ENCODE measurements at places on chromosomes 1 and 21.
A peak's percentile ranks its signal among the peaks of the same experiment; 100 is the strongest.

- no peaks in the 10 kb centered on the region for H3K27me3 ChIP-seq
- H3K27ac ChIP-seq = peak overlapping the region; percentile 90
- no peak for DNase-seq
- H3K4me3 ChIP-seq = peak overlapping the region; percentile 98
- H3K36me3 ChIP-seq = no peaks in the 10 kb centered on the region
These were observed 493 bp upstream of the ELOA start for GRCh38 chr1:23742670-23743286.

- H3K27me3 ChIP-seq = no peaks in the 10 kb centered on the region
- no peaks in the 10 kb centered on the region for H3K4me1 ChIP-seq
- peaks cover 18% of the 10 kb centered on the region for H3K36me3 ChIP-seq
- no peak overlapping the region for H3K4me3 ChIP-seq
- no peak for DNase-seq
- no peak overlapping the region for H3K27ac ChIP-seq
These were observed 59.1 kb downstream of the SPSB1 start for GRCh38 chr1:9351654-9352271.

GRCh38 chr1:84571150-84571535, 3.1 kb downstream of the CTBS start:
- H3K4me3 ChIP-seq = no peak overlapping the region
- DNase-seq = no peak
- no peak overlapping the region for H3K27ac ChIP-seq
- peaks cover 12% of the 10 kb centered on the region for H3K36me3 ChIP-seq

DNA sequence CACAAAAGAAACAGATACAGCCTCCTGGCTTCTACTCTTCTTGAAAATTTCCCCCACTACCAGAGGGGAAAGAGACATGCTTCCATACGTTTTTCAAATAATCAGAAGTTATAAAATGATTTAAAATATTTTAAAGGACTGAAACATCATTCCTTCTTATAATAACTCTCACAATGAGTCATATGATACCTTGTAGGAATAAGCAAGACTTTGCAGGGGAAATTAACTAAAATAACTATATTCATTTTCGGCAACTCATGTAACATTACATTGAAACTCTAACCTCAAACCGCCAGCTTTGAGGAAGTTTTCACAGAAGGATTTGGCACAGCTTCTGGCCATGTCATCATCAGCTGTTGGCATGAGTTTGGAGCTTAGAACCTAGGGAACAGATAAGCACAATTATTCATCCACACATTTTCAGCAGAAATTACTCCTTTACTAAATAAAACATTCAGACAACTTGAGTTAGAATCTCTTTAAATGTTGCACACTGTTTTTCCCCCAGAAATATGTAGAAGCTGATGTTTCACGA, 85.9 kb downstream of the USP24 start:
- no peak overlapping the region for H3K4me3 ChIP-seq
- H3K27ac ChIP-seq = no peak overlapping the region
- H3K27me3 ChIP-seq = no peaks in the 10 kb centered on the region
- peaks cover 94% of the 10 kb centered on the region for H3K36me3 ChIP-seq

GRCh38 chr1:200699871-200700270, 30.2 kb upstream of the DDX59 start:
- H3K27ac ChIP-seq = no peak overlapping the region
- no peaks in the 10 kb centered on the region for H3K36me3 ChIP-seq
- H3K27me3 ChIP-seq = no peaks in the 10 kb centered on the region

- no peak for DNase-seq
- H3K36me3 ChIP-seq = no peaks in the 10 kb centered on the region
- H3K4me3 ChIP-seq = no peak overlapping the region
- no peak overlapping the region for H3K27ac ChIP-seq
- H3K27me3 ChIP-seq = no peaks in the 10 kb centered on the region
- H3K4me1 ChIP-seq = no peaks in the 10 kb centered on the region
These were observed 65.3 kb downstream of the CAMTA1 start for GRCh38 chr1:6850537-6850936.

DNA sequence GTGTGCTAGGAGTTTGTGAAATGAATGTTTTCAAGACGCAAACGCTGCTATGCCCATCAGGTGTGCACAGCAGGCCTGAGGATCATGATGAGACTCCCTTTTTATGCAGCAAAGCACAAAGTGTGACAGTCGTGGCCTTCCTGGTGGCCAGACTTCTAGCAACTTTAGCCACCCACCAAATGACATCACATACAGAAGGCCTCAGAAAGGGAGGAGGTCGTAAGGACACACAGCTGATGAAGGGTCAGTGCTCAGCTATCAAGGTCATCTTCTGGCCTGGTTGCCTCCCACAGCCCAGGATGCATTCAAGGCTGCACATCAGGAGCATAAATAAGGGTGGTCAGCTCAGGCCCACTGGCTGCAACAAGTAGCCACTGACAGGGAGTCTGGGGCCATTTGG, 36.6 kb downstream of the BMP8A start:
- H3K36me3 ChIP-seq = no peaks in the 10 kb centered on the region
- H3K4me3 ChIP-seq = no peak overlapping the region
- H3K27me3 ChIP-seq = no peaks in the 10 kb centered on the region
- no peak for DNase-seq
- no peaks in the 10 kb centered on the region for H3K4me1 ChIP-seq
- H3K27ac ChIP-seq = no peak overlapping the region

DNA sequence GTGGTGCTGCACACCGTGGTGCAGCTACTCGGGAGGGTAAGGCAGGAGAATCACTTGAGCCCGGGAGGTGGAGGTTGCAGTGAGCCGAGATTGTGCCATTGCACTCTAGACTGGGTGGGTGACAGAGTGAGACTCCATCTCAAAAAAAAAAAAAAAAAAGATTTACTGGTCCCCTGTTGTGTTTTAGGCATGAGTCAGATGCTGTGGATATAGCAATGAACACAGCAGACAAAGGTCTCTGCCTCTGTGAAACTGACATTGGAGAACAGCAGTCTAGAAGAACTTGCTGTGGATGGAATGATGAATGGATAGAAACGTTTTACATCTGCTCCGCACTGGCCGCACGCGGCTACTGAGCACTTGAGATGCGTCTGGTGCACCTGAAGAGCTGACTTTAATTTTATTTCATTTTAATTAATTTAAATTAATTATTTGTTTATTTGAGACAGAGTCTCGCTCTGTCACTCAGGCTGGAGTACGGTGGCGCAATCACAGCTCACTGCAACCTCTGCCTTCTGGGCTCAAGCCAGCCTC, 24.5 kb upstream of the EPHA2 start:
- peaks cover 37% of the 10 kb centered on the region for H3K4me1 ChIP-seq
- H3K27ac ChIP-seq = no peak overlapping the region
- no peaks in the 10 kb centered on the region for H3K27me3 ChIP-seq
- no peak overlapping the region for H3K4me3 ChIP-seq

All from left lung (tissue), 14 donors.